HFFc6 (cell line): ENCODE measurements at places on chromosomes 6 and 20. TPM values are rescaled to one million over a fixed set of nuclear protein-coding genes. Genes with fewer than 3 reads are reported as not detected.
A peak's percentile ranks its signal among the peaks of the same experiment; 100 is the strongest.

GHRH gene
- total RNA-seq, result not detected in 2 replicates

DNA sequence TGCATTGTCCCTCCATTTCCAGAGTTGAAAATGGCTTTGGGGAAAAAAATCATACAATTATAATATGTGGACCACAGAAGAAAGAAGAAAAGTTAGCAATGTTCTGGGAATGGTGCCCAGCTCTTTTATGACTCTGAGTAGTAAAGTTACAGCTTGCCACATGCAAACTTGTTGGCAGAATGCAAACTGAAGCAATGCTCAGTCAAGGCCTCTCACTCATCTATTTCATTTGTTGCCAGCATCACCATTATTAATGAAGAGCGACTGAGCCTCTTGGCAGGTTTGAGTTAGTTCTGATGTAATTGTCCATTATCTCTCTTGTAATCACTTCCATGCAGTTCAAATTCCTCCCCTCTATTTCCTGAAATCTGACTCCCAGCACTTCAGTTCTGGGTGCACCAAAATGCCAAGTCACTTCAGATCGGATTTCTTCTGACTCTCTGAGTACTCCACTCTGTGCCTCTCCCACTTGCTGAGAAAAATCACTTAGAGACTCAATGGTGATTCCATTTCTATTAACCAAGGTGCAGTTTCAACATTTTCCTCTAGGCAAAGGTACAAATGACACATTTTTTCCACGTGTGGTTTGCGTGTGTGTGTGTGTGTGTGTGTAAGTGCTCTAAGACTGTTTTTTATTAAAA lies 154.4 kb upstream of the STMND1 start:
- DNase-seq, result peak; percentile 98

DNA sequence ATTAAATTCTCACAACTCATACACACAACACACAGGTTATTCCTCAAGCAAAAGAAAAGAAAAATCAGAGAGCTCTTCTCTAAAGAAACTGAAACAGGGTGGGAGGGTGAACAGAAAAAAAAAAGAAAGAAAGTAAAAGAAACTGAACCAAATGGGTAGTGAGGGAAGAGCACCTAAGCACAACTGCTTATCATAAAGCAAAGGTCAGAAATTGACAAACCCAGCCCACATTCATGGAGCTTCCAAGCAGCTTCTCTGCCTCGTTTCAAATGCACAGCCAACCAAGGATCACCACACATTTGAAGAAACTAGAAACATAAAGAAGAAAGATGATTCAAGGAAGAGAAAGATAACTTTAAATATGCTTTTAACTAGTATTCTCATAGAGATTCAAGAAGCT lies 90.5 kb downstream of the RNGTT start:
- no peak for DNase-seq

ANKRD6 gene
- not detected in 3 replicates for total RNA-seq

DNA sequence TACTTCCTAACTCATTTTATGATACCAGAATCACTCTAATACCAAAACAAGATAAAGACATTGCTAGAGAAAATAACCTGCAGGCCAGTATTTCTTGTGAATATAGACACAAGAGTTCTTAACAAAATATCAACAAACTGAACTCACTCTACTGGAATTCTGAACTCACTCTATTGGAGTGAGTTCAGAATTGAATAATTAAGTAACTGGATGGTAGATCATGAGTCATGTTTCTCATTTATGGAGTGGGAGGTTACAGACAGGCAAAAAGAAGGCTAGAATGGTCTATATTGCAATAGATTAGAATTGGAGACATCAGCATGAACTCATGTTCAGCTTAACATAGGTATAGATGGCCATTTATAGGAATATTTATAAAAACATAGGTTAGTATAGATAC lies 26.6 kb upstream of the C6orf58 start:
- DNase-seq, result peak; percentile 34

MTFR2 gene
- total RNA-seq, result 4.1 to 6.2 TPM (median 4.2 TPM) in 3 replicates

GRCh38 chr6:133408132-133408531 lies 167.0 kb downstream of the EYA4 start:
- DNase-seq, result no peak

- peak; percentile 48 for DNase-seq
These were observed 19.6 kb upstream of the FERMT1 start for GRCh38 chr20:6142348-6142993.

- no peak for DNase-seq
These were observed 104.9 kb downstream of the PLEKHG1 start for GRCh38 chr6:150704447-150705192.

DNA sequence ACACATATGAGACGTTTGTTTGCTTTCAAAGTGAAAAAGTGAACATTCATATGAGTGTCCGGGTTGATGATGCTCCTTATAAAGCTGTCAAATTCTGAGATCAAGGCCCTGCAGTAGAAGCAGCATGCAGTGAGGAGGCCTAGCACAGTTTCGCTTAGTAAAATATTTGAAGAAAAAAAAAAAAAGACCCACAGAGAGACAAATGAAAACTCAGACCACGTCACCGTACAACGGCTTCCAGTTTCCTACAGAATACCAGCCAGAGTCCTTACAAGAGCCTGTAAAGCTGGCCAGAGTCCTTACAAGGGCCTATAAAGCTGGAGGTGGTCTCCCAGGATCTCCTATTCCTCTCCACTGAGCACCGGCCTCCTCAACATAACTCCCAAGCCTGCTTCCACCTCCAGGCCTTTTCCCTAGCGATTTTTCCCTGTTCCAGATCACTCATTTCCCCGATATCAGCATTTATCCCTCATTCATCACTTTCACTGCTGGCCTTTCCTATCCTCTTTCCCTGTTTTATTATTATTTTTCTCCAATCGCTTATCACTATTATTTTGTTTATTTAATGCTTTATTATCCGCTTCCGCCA lies 1.5 kb upstream of the HMGN4 start:
- peak; percentile 44 for DNase-seq

- no peak for DNase-seq
These were observed 76.1 kb downstream of the ME1 start for GRCh38 chr6:83354747-83355146.

GRCh38 chr20:4802527-4802926 lies 80.8 kb downstream of the PRND start:
- no peak for DNase-seq

RBPJL gene
- total RNA-seq, result not detected in 3 replicates

- no peak for DNase-seq
These were observed 314 bp downstream of the FARS2 start for GRCh38 chr6:5261545-5262109.

DNA sequence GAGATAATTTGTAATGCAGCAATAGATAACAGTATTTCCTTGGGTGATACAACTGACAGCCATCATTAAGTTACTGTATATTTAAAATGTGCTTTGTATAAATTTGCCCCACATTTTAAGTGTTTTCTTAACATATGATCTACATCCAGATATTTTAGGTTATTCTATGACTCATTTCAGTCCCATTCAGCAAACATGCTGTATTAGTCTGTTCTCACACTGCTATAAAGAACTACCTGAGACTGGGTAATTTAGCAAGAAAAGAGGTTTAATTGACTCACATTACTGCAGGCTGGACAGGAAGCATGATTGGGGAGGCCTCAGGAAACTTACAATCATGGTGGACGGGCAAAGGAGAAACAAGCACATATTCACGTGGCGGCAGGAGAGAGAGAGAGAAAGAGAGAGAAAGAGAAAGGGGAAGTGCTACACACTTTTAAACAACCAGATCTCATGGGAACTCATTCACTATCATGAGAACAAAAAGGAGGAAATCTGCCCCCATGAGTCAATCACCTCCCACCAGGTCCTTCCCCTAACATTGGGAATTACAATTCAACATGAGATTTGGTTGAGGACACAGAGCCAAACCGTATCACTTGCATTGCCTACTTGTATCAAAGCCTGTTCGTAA lies 9.6 kb upstream of the CHD6 start:
- DNase-seq, result no peak

VWA7 gene
- total RNA-seq, result 0.63 to 0.99 TPM (median 0.83 TPM) in 3 replicates

GRCh38 chr6:157629220-157629619 lies 193.8 kb upstream of the SNX9 start:
- DNase-seq, result no peak

- DNase-seq, result no peak
These were observed 5.8 kb upstream of the HMGCLL1 start for GRCh38 chr6:55584654-55585354.

ARMC2 gene
- 1.5 and 3.0 TPM in 2 replicates for total RNA-seq

BCAS4 gene
- 20.7 to 23.5 TPM (median 21.0 TPM) in 3 replicates for total RNA-seq

DNA sequence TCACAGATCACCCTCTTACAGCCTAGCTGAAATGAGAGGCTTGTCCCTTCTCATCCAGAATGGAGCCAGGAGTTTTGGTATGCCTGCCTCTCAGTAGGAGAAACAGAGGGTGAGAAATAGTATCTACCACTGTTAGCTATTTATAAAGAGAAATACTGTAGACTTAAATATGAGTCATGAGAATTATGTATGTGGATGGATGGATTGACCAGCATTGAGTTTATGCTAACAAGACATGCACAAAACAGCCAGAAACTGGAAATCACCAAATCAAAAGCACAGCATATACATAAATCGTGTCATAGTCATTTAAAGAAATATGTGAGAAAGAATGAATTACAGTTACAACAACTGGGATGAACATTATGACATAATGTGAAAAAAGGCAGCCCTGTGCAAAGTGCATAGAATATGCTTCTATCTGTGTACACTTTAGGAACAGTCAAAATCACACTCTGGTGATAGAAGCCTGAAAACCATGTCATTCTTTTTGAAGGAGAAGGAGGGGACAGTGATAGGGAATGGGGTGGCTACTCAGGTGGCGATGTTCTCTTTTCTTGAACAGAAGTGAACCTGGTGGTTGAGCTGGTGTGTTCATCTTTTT lies 79.8 kb upstream of the KIF25 start:
- DNase-seq, result no peak

DNA sequence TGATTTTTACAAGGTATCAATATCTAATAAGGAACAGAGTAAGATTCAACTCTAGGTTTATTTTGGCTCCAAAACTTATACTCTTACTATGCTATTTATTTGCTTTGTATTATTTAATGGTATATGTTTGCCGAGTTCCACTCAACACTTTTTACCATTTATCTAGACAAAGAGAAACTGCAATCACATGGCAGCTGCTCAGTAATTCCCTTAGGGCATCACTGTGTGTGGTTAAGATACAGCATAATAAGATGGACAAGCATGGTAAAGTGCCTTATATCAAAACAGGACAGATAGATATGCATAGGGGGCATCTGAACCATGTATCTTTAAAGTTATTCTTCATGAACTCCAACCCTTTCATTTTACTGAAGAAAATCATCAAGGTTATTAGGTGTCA lies 483.0 kb upstream of the ID4 start:
- no peak for DNase-seq
